ENCODE measurements at places on chromosomes 3 and 15.

DNA sequence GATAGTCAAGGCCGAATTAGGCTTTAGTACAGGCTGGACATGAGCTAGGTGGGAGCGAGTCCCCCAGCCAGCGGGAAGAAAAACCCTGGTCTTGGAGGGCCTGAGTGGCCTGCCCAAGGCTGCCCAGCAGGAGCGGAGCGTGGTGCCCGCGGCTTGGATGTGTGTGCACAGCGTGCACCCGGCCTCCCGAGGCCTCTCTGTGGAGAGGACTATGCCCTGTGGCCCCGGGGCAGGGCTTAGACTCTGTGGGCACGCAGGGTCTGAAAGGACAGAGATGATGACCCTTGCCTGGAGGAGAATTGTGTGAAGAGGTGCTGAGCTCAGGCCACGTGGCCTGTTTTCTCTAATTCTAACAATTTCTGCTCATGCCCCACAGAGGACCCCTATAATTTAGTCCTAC, 124.6 kb upstream of the IQSEC1 start:
- no peak for DNase-seq

- DNase-seq: no peak
Observed at GRCh38 chr3:157753787-157754136, 250.5 kb upstream of the VEPH1 start.

GRCh38 chr15:48411971-48412591, 80.9 kb downstream of the DUT start:
- DNase-seq: no peak

GRCh38 chr15:59550956-59551355, 60.6 kb upstream of the GCNT3 start:
- DNase-seq: no peak

GRCh38 chr3:38986901-38987300, 64.8 kb downstream of the SCN11A start:
- no peak for DNase-seq

- DNase-seq: peak; percentile 84
Observed at GRCh38 chr15:81312790-81313543, 11.0 kb downstream of the STARD5 start.

DNA sequence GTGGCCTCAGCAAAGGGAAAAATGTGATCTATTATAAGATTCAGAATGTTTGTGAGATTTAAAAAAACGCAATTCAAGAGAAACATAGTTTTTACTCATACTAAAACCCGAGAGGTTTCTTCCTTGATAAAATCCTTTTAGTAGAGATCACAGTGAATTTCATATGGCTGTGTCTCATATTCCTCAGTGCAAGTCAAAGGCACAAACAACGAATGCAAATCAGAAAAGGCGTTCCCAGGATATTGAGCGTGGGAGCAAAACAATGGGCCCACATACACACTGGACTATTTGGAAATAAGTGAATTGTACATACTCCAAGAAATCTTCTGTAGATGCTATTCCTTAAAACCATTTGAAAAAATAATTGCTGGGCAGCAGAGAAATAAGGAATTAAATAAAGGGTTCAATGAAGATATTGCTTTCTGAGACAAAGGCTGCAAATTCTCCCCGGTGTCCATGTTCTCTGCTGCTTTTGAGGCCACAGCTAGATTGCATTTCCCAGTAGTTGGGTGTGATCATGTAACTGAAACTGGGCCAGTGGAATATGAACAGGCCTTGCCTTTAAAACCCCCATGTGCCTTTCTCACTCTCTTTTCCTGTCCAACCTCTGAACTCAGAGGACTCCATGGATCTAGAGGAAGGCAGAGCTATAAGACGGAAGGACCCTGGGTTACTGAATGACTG, 144.6 kb upstream of the TBL1XR1 start:
- DNase-seq: no peak

GRCh38 chr3:159486580-159486979, 502.1 kb upstream of the IL12A start:
- DNase-seq: no peak

GRCh38 chr3:24475925-24476324, 18.7 kb downstream of the THRB start:
- no peak for DNase-seq

- no peak for DNase-seq
Observed at GRCh38 chr15:74868059-74868458, 5.1 kb downstream of the SCAMP2 start.

- DNase-seq: no peak
Observed at GRCh38 chr3:184846496-184846895, 34.5 kb downstream of the VPS8 start.

GRCh38 chr15:82952158-82953081, at the start of gene HOMER2:
HOMER2 (minus strand) TSS chr15:82952720; CDS start chr15:82952535, 185 bp downstream.
- DNase-seq: no peak

GRCh38 chr3:98848108-98848507, 53.4 kb downstream of the DCBLD2 start:
- no peak for DNase-seq

- DNase-seq: no peak
Observed at GRCh38 chr15:44092221-44092620, 102.8 kb downstream of the FRMD5 start.

DNA sequence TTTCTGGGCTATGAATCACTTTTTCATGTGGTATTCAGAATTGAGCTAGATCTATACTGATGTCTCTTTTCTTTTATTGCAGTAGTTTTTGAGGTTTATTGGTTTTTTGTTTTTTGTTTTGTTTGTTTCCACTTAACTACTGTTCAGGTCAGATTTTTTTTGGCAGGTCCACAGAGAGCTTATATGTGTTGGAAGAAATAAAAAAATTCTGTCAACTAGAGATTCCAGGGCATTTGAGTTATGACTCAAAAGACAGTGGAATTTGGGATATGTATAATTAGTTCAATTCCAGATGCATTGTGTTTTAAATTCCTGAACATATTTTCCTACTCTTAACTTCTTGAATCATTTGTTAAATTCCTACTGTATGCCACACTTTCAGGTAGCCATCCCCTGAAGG, 727.2 kb downstream of the SI start:
- DNase-seq: no peak

DNA sequence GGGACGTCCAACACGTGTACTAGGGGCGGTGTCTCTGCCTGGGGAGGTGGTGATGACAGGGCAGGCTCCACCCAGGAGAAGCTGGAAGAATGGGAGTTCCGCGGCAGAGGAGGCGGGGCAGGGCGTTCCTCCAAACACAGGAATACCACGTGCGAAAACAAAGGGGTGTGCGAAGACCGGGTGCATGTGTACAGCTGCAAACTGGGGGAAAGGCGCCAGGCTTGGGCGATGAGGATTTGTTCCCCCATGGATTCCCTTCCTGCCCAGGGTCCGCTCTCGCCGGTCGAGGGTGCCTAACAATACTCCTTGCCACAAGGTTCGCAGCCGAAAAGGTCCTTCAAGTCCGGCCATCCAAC, 500 bp upstream of the ZSCAN2 start:
- peak; percentile 82 for DNase-seq

GRCh38 chr15:99981839-99982658, 248.8 kb upstream of the LYSMD4 start:
- no peak for DNase-seq

- DNase-seq: no peak
Observed at GRCh38 chr3:124976383-124976782, 41.8 kb upstream of the MUC13 start.

All from thoracic aorta (tissue), 2 donors.